ENCODE measurements at places on chromosomes 16 and 17. TPM values are rescaled to one million over a fixed set of nuclear protein-coding genes. Genes with fewer than 3 reads are reported as not detected.

The CCDC154 gene
- 0.37 TPM for total RNA-seq

The PRDM7 gene
- not detected for total RNA-seq

The TNS4 gene
- 5.4 TPM for total RNA-seq

The ZNF624 gene
- 24.1 TPM for total RNA-seq

The ST6GALNAC1 gene
- total RNA-seq: 0.42 TPM

The FSCN2 gene
- 0.69 TPM for total RNA-seq

GRCh38 chr17:42720996-42721583 lies 23.8 kb downstream of the EZH1 start:
- DNase-seq: peak; percentile 36

DNA sequence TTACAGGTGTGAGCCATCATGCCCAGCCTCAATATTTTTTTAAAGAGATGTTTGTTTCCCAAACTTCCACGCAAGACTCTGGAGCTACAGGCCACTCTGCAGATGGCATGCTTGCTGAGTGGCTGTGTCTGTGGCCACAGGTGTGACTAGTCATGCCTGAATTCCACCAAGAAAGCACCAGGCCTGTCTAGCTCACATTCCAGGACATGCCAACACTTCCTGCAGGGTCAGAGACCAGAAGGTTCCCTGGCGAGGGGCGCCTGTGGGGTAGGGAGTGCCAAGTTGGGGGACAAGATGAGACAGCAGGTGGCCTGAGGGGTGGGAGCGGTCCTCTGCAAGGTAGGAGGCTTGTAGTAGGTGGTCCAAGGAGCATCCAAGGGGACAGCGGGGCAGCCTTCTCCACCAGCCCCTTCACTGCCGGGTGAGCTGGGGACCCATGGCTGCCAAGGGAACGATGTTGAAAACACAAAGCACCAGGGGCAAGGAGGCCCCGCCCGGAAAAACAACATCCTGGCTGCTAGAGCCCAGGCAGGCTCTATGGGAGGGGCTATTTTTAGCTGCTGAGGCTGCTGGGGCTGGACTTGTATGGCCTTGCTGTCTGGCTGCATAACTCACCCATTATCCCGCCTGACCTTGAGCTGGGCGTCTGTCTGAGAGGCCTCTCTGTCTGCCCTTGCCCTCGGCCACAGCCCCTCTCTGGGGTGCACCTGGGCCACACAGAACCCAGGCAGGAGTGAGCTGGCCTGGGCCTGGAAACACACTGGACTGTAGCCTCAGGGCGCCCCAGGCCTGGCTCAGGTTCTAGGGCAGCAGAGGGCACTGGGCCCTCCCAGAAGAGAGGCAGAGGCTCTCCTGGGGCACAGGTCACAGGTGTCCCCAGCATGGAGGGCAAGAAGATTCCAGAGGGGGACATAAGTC lies 5.7 kb downstream of the TRIM47 start:
- no peak for DNase-seq

GRCh38 chr17:20086416-20087076 lies 77.4 kb downstream of the SPECC1 start:
- DNase-seq: no peak

DNA sequence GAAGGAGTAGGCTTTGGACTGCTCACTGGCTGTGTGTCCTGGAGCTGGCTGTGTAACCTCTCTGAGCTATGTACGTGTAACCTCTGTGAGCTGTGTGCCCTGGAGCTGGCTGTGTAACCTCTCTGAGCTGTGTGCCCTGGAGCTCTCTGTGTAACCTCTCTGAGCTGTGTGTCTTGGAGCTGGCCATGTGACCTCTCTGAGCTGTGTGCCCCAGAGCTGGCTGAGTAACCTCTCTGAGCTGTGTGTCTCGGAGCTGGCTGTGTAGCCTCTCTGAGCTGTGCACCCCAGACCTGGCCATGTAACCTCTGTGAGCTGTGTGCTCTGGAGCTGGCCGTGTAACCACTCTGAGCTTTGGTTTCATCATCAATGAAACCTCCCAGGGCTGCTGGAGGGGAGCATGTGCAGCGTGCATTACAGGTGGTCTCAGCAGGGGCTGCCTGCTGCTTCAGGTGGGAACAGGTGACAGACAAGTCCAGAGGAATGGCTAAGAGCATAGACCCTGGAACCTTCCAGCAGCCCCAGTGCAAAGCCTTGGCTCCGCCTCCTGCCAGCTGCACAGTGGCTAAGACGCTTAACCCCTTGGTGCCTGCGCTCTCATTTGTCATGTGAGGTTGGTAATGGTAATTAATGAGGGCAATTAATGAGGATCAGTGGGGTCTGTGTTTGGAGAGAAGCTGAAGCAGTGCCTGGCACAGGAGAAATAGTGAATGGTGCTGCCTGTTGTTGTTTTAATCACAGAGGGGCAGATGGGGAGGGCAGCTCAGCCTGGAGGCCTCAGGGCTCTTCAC lies 86.7 kb downstream of the KATNIP start:
- no peak for DNase-seq

- DNase-seq: peak; percentile 73
These were observed 24.4 kb downstream of the SRL start for GRCh38 chr16:4217204-4218131.

DNA sequence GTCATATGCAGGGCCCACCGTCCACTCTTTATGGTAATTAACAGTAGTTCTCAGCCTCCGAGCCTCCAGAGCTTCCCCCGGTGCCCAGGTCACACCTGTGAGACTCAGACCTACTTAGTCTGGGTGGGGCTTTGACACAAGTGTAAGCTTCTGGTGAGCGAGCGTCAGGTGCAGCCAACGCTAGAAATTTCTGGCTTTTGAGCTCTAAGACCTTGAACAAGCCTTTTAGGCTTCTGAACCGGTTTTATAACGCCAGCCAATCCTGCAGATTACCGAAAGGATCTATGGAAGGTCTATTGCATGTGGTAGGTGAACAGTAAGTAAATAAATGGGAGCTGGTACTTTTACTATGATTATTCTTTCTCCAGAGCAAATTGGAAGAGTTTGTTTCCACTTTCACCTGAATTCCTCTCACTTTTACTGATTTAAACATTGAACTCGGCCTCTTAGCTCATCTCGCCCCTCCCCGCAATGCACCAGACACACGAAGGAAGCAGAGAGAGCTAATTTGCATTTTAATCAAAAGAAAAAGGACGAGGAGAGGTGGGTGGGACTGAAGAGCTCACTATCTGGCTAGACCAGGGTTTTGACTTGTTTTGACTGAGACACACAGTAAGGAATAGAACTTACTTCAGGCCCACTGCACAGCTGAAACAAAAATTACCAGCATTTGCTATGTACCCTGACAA lies 47.1 kb downstream of the ABAT start:
- no peak for DNase-seq

DNA sequence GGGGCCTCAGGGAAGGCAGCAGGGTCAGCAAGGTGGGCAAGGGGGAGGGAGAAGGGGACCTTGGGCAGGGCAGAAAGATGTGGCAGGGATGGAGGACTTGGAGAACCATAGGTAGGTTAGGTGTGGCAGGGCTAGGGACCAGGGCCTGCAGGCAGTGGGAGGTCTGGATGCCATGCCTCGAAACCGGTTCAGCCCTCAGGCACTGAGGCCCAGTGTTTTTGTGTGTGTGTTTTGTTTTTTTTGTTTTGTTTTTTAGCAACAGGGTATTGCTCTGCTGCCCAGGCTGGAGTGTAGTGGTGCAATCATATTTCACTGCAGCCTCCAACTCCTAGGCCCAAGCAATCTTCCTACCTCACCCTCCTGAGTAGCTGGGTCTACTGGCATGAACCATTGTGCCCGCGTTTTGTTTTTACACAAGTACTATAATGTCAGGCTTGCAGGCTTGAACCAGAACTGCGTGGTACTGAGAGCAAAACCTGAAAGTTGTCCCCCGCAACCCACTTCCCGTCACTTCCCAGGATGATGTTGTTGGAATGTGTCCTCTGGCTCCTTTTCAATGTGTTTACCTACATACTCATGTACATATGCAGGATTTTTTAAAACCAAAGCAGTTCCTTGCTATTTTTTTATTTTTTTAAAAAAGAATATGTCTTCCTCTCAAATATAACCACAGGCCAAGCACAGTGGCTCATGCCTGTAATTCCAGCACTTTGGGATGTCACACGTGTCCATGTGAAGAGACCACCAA lies 12.4 kb downstream of the ODAD4 start:
- no peak for DNase-seq

- DNase-seq: no peak
These were observed 158 bp downstream of the ALYREF start for GRCh38 chr17:81891303-81891552.

GRCh38 chr16:70685938-70686375 lies at the start of gene MTSS2:
Gene MTSS2, minus strand, starts transcription at chr16:70686053. Its CDS starts 262 bp downstream, at chr16:70685791.
- no peak for DNase-seq

- DNase-seq: no peak
These were observed 17.6 kb downstream of the ABCC1 start for GRCh38 chr16:15966836-15967546.

DNA sequence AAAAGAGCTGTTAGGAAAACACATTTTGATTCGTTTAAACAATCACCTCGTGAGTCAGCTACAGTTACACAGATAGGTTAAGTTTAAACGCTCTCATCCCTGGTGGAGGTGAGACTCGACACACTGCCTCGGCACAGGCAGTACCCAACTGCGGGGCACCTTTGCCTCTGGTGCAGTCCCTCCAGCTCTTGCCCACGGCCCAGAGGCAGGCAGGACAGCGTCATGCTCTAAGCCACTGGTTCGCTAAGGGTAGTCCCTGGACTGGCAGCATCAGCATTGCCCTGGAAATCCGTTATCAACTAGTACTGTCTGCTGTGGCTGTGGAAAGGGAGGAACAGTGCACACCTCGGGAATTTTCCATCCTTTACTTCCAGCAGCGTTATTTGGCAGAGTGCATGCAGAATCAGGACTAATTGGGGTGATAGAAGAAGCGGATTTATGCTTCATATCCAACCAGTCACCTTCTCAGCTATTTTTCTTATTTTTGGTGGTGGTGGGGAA lies 3.7 kb upstream of the PIK3R6 start:
- no peak for DNase-seq

DNA sequence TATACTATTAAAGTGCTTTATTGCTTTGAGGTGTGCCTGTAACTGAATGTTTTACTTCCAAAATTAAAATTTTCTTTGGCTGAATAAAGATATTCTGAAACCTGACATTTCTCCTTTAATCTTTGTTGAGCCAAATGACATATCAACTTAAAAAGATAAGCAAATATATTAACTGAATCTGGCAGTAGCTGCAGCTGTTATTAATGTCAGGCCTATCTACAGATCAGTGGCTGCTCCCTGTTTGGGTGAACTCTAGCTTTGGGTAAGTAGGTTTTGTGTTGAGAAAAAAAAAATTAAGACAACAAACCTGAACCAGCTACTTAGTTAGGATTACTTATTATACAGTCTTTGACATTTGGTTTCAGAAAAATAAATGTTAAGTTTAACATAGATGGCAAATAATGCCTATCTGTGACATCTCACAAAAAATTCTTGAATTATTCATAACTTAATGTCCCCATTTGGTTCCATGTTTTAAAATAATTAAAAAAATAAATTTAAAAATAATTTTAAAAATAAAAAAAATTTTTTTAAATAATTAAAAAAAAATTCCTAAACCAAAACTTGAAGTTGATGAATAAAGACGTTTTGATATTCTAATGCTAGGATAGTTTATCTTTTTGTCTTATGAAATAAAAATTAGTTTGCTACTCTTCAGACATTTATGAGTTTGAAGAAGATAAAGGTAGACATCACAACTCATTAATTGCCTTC lies 19.8 kb downstream of the CPD start:
- no peak for DNase-seq

DNA sequence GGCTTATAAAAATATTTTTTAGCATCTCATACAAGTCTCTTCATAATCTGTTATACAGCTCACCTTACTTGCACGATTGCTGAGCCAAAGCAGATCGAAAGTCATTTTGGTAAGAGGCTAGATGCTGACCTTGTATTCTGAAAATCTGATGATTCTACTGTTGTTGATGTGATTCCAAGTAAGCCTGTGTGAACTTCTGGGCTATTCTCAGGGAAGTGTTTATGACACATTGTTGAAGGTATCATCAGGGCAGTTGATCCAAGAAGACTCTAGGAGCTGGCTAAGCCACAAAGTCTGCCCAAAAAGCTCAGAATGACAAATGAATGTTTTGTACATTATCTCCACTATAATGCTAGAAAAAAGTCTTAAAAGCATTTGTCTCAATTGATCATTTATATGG lies 16.0 kb downstream of the OMG start:
- DNase-seq: no peak

GRCh38 chr16:73864868-73865267 lies 431.7 kb upstream of the PSMD7 start:
- no peak for DNase-seq

DNA sequence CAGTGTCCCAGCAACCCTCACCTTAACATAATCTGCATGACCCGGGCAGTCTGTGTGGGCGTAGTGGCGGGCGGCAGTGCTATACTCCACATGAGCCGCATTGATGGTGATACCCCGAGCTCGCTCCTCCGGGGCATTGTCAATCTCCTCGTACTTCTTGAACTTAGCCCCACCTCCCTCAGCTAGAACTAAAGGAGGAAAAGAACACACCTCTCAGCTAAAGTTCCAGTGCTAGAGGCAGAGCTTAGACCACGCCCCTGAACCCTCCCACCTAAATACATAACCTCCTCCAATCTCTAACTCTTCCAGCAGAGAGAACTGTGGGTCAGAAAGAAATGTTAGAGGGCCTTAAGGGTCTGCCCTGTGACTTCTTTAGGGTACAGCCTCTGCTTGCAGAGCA lies 855 bp downstream of the TUFM start:
- no peak for DNase-seq

DNA sequence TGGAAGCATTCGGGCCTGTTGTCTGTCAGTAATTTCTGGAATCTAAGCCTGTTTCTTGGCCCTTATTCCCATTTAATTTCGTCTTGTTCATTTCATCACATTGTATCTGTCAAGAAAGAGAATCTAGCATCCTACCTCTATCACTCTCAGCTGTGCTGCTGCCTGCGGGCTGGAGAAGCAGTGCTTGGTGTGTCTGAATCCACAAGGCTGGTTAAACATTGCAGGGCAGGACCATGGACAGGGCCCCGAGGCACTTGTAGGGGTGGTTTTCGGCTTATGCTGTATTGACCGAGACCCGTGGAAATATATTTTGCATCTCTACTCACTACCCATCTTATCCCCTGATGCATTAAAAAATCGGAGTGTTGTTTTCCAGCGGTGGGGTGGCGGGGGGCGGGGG lies 3.1 kb downstream of the RAB11FIP4 start:
- DNase-seq: peak; percentile 63

DNA sequence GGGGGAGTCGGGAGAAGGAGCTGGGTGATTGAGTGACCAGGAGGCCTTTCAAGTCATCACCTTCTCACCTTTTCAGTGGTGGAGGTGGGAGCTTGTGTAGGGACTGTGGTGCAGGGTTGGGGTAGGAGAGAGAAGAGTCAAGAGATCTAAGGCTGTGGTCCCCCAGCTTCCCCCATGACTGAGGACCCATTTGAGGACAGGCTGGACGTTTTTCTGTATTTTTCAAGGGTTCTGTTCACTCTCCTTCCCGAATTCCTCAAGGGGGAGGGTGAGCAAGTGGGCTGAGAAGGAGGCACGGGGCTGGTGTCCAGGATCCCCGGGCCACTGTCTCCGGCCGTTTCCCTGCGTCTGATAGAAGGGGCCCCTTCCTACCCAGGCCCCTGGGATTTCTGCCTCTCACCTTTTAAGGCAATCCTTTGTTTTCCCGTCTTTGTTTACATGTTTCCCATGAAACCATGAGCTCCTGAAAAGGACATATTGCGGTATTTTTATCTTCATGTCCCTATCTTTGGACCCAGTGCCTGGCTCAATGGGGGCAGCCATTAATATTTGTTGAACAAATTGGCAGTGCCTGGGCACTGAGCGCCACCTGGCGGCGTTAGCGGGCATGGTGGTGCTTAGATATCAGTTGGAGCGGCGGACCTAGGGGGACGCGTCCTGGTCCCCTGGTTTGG lies 9.2 kb upstream of the CD300A start:
- DNase-seq: no peak

- DNase-seq: no peak
These were observed 9.8 kb downstream of the MYL4 start for GRCh38 chr17:47218896-47219430.

- DNase-seq: no peak
These were observed 503 bp downstream of the C16orf54 start for GRCh38 chr16:29745121-29745852.

Measured in urinary bladder (tissue), 4 donors.